ENCODE measurements at places on chromosomes 1 and 21.

DNA sequence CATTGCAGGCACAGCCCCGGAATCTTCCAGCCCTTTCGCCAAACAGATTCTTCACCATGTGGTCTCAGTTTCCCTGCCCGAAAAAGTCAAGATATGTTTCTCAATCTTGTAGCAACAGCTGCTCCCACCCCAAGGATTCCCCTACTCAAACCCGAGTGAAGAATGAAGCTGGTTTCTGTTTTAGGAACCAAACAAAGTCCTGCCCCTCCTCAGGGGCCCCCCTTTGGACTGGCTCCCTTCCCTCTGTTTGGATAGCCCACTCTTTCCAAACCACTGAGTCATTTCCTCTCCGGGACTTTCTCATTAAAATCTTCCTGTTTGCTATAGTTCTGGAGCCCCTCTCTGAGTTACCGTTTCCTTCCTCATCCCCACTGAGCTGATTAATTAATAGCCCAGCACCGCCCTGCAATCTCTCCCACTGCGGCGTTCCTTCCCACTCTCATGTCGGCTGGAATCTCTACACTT is 100.9 kb downstream of the TSEN15 start:
- peak; percentile 68 for DNase-seq

DNA sequence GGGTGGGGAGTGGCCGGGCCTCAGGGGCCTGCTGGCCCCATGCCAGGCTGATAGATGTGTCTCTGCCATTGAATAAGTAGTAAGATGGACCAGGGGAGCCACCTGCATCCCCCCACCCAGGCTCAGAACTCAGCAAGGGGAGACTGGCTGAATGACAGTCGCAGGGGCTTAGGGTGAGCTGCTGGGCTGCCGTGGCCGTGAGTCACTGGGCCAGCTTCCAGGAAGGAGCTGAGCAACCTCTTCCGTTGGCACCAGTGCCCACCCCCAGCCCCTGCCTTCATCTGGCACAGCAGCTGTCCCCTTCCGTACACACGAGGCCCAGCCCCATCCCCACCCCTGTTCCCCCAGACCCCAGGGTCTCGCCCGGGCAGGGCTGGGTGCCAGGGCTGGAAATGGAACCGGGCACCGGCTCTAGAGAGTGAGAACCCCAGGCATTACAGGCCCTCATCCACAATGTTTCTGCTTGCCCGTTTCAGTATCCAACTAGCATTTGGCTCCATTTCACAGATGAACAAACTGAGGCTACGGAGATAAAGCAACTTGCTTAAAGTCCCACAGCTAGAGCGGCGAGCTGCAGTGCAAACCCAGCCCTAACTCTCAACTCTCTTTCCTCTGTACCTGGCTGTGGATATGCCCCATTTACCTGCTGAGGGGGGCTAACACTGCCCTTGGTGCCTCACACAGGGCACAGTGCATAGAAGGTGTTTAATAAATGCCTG is 10.2 kb downstream of the WNT4 start:
- DNase-seq = peak; percentile 68

DNA sequence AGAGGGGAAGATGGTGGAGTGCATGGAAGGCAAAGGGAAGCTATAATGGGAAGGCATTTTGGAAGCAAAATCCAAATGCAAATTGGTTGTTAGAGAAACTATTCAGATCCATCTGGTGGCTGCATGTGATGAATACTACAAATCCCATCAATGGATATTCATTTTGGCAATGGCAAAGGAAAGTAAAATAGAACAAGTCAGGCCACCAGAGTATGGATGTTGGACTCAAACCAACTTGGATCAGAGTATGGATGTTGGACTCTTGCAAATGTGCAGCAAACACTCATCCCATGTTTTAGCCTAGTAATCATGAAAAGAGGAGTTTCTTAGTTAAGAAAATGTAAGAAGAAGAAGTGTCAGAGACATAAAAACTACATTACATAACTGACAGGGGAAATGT is 289.6 kb upstream of the DAB1 start:
- no peak for DNase-seq

GRCh38 chr21:32132881-32133280 is 146.0 kb downstream of the MIS18A start:
- no peak for DNase-seq

- DNase-seq = no peak
Measured at GRCh38 chr1:74504933-74505512, 7.4 kb downstream of the LRRC53 start.

DNA sequence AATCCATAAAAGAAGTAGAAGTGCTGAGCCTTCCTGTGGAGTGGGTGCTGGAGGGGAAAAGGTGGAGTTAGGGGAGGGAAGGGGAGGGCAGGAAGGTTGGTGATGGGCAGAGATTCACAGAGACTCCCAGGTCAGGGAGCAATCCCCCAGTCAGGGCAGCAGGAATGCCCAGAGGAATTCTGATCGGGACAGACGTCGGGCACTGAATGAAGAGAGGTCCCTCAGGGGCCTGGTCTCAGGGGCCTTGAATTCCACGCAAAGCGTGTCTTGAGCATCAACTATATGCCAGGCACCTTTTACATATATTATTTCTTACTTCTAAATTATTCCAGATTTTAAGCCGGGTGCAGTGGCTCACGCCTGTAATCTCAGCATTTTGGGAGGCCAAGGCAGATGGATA is 7.2 kb upstream of the PADI1 start:
- no peak for DNase-seq

GRCh38 chr1:19635646-19636045 is 8.5 kb upstream of the NBL1 start:
- no peak for DNase-seq

GRCh38 chr21:43644609-43645008 is 14.7 kb downstream of the HSF2BP start:
- peak; percentile 70 for DNase-seq

Data from fibroblast of skin of right biceps (primary cell).